ENCODE measurements at places on chromosomes 6 and 20. TPM values are rescaled to one million over a fixed set of nuclear protein-coding genes. Genes with fewer than 3 reads are reported as not detected.

The MRPS26 gene
- 26.2 TPM for total RNA-seq

The HLA-DMA gene
- 124 TPM for total RNA-seq

The C20orf173 gene
- total RNA-seq, result not detected

The BANF2 gene
- total RNA-seq, result not detected

The B3GALT4 gene
- total RNA-seq, result 20.7 TPM

The CGA gene
- total RNA-seq, result not detected

The LY6G6D gene
- not detected for total RNA-seq

The MYMX gene
- 0.98 TPM for total RNA-seq

The OR2J3 gene
- not detected for total RNA-seq

The ENPP3 gene
- 0.75 TPM for total RNA-seq

The TPBG gene
- total RNA-seq, result 11.7 TPM

The LYRM2 gene
- 16.5 TPM for total RNA-seq

The PHACTR3 gene
- total RNA-seq, result not detected

The CFAP206 gene
- total RNA-seq, result 0.44 TPM

The ZC3H12D gene
- total RNA-seq, result 11.2 TPM

The FLRT3 gene
- not detected for total RNA-seq

The PLA2G7 gene
- 2.4 TPM for total RNA-seq

The ULBP3 gene
- 1.7 TPM for total RNA-seq
